ENCODE measurements at places on chromosomes 6 and 20. TPM values are rescaled to one million over a fixed set of nuclear protein-coding genes. Genes with fewer than 3 reads are reported as not detected.
A peak's percentile ranks its signal among the peaks of the same experiment; 100 is the strongest.

The SLC4A11 gene
- not detected for total RNA-seq

GRCh38 chr20:7608250-7608649 is 332.0 kb downstream of the HAO1 start:
- H3K27ac ChIP-seq = no peak overlapping the region
- no peak overlapping the region for H3K4me3 ChIP-seq
- H3K4me1 ChIP-seq = no peaks in the 10 kb centered on the region
- H3K36me3 ChIP-seq = no peaks in the 10 kb centered on the region

GRCh38 chr6:43773980-43774775 is 4.2 kb downstream of the VEGFA start:
- H3K4me3 ChIP-seq = peak overlapping the region; percentile 85
- peaks cover 72% of the 10 kb centered on the region for H3K4me1 ChIP-seq
- no peak for DNase-seq
- H3K27me3 ChIP-seq = no peaks in the 10 kb centered on the region
- peaks cover 36% of the 10 kb centered on the region for H3K36me3 ChIP-seq

DNA sequence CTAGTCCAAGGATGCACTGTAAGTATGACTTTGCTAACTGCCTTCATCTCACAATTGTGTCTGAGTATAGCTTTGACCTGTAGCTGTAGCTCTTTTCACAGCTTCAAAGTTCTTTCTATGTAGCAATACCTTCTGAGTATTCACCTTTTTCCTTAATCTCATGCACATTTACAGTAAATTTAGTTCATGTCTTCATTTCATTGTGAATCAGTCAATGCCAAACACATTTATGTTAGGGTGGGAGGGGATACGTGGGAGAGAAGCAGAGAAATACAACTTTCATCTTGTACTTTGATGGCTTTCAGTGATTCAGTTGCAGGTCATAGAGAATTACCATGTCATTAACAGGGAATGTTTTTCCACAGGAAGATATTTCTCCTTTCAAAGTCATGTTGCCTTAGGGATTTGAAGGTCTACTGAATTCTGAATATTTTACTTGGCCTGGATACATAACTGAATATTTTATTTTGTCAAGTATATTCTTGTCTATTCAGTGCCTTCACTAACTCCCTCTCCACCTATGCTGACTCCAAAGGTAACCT is 119.2 kb downstream of the TINAG start:
- no peaks in the 10 kb centered on the region for H3K4me1 ChIP-seq
- H3K27ac ChIP-seq = no peak overlapping the region
- H3K27me3 ChIP-seq = no peaks in the 10 kb centered on the region
- no peaks in the 10 kb centered on the region for H3K36me3 ChIP-seq
- no peak overlapping the region for H3K4me3 ChIP-seq

All from stomach (tissue), 19 donors.